CD4-positive, alpha-beta T cell (primary cell): ENCODE measurements at places on chromosomes 1 and 21. TPM values are rescaled to one million over a fixed set of nuclear protein-coding genes. Genes with fewer than 3 reads are reported as not detected.

The ADAMTS1 gene
- total RNA-seq: 0.25 TPM

- DNase-seq: no peak
Observed at GRCh38 chr1:5611851-5612250, 380.4 kb downstream of the NPHP4 start.

The NBPF6 gene
- not detected for total RNA-seq

GRCh38 chr1:41158147-41158875 lies 83.8 kb downstream of the SCMH1 start:
- no peak for DNase-seq

GRCh38 chr1:68010090-68010489 lies 40.3 kb downstream of the DIRAS3 start:
- no peak for DNase-seq

- no peak for DNase-seq
Observed at GRCh38 chr1:198295225-198295624, 138.4 kb downstream of the NEK7 start.

GRCh38 chr1:87086120-87086519 lies 171.7 kb downstream of the HS2ST1 start:
- no peak for DNase-seq

The SLC5A9 gene
- not detected for total RNA-seq

GRCh38 chr21:34530261-34530660 lies 18.3 kb upstream of the KCNE1 start:
- no peak for DNase-seq

The SPRR1B gene
- total RNA-seq: not detected

The OR2T11 gene
- total RNA-seq: not detected

- no peak for DNase-seq
Observed at GRCh38 chr1:195597891-195598290, 1010.3 kb downstream of the KCNT2 start.

GRCh38 chr1:39833121-39833520 lies 44.5 kb upstream of the BMP8B start:
- DNase-seq: no peak

DNA sequence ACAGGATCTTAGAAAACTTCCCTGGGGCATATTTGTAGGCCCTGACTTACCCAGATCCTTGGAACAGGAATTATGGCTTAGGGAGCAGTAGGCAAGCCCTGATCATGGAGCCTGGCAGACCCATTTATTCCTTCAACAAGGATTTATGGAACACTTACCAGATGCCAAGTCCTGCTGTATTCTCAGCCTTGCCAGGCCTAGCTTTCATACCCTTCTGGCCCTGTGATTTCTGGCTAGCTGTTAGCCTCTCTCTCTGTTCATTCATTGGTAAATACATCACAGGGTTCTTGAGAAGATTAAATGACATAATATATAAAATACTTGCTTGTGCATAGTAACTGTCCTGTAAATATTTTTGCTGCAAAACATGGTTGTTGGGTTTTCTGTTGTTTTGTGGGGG lies 32.4 kb upstream of the SRP9 start:
- no peak for DNase-seq

DNA sequence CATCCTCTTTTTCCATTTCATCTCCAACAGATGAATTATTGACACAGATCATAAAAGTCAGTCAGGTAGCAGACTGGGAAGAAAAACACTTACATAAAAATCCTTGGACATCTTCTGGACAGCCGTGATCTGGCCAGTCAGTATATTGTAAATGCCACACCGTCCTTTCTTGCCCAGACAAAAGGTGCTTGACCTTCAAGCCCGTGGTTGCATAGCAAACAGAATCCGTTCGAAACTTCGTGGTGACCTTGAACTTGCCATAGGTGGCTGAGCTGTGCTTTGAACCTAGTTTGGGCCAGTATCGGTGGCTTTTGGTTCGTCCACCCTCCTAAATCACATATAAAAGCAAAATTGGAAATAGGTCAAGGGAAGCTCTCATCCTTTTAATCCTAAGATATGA lies 88.4 kb downstream of the SMYD2 start:
- DNase-seq: no peak

The OR2L8 gene
- total RNA-seq: 0.55 TPM

The BNIPL gene
- 0.30 TPM for total RNA-seq

DNA sequence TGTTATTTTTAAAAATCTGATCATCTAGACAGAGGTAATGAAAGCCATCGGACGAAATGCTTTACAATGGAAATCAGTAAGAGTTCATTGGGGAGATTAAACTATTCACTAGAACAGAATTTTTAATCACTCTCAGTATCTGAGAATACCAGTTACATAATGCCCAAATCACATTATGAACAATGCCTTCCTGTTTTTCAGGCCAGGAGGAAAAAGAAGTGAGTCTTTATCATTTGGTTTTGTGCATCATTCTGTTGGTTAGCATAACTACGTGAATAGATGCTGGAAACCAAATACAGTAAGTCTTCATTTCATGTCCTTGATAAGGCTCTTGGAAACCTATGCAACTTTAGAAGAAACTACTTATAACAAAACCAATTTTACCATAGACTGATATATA lies 18.0 kb upstream of the ASB17 start:
- DNase-seq: no peak
